ENCODE measurements at places on chromosomes 2 and 18.

- no peak for DNase-seq
These were observed 12.4 kb upstream of the UPP2 start for GRCh38 chr2:158089322-158089721.

GRCh38 chr2:159946326-159946999 is 116.0 kb downstream of the PLA2R1 start:
- DNase-seq: no peak

GRCh38 chr2:201233812-201234662 is 26.3 kb upstream of the CASP8 start:
- DNase-seq: no peak

DNA sequence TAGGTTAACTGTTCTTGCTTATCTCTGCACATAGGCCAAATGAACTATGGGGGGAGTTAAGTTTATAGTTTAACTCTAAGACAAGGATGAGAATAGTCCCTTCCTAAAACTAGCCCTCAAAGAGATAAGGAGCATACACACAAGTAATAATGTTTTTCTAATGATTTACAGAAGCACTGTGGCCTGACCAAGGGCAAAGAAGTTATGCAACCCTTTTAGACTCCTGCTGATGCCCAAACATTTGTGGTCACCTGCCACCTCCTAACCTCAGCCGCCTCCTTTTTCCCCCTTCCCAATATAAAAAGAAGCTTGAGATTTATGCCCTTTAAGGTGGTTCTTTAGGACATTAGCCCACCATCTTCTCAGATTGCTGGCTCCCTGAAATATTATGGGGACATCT is 357.7 kb downstream of the ALK start:
- DNase-seq: no peak

- DNase-seq: no peak
These were observed 39.0 kb upstream of the BMPR2 start for GRCh38 chr2:202337151-202337550.

GRCh38 chr18:46458472-46458871 is 198.5 kb downstream of the LOXHD1 start:
- no peak for DNase-seq

- DNase-seq: no peak
These were observed 68.1 kb upstream of the SPRED2 start for GRCh38 chr2:65500310-65501040.

- DNase-seq: peak; percentile 53
These were observed at the start of gene QPCT for GRCh38 chr2:37344453-37345361. Gene QPCT (plus strand): TSS chr2:37344630. CDS start chr2:37344732, 102 bp downstream.

- no peak for DNase-seq
These were observed 38.6 kb downstream of the STK25 start for GRCh38 chr2:241469746-241470145.

DNA sequence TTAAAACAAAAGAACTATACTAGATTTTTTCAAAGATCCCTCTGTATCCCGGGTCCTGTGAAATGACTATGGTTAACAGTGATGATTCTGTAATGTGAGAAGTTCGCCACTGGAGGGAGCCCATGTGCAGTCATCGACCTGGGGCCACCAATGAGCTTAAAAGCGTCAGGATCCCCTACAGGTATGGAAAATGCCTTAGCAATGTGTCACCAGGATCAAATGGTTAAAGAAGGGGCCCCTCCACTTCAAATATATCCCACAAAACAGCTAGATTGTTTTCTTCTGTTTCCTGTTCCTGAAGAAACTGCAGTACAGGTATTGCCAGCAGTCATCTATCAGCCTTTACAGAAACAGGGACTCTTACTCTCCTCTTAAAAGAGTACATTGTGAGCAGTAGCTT is 15.3 kb downstream of the CHRNA1 start:
- peak; percentile 49 for DNase-seq

DNA sequence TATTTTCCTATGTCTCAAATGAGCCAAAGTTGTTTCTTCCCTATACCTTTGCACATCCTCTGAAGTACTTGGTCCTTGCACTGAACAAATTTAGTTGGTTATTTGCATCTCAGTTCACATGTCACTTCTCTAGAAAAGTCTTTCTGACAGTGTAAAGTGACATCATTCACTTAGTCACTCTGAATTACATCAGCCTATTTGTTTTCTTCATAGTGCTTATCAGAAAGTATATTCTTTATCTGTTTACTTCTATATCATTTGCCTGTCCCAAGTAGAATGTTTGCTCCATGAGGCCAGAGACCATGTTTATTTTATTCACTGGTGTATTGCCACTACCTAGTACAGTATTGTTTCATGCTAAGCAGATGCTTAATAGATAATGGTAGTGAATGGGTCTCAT is 173.7 kb downstream of the HNMT start:
- DNase-seq: no peak

GRCh38 chr18:3885209-3885792 is 435.3 kb downstream of the TGIF1 start:
- no peak for DNase-seq

DNA sequence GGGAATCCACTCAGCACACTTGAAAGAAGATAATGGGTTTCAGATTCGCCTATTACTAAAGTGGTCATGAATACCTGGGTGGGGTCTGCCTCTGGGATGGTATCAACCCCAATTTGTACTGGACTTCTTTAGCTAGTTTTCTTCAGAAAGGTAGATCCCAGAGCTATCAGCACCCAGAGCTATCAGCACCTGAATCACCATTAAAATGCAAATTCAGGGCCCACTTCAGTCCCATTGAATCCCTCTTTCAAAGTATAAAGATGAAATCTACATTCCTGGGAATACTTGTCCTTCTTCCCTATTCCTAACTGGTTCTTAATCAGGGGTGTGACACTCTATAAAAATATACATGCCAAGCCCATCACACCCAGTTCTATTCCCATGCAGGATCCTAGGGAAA is 914.3 kb downstream of the DCC start:
- DNase-seq: no peak

DNA sequence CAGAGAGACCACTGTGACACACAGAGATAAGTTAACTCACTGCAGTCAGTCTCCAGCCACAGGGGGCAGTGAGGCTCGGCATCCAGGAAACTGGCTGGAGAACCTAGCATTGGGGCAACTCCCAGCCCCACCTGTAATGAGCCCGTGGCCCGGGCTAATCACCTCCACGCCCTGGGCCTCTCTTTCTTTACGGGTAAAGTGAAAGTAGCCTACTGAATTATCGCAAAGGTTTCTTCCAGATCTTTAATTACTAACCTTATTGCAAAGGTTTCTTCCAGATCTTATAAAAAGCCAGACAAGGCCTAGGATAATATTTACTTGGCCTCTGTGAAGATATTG is 45.7 kb upstream of the ACAA2 start:
- DNase-seq: no peak

DNA sequence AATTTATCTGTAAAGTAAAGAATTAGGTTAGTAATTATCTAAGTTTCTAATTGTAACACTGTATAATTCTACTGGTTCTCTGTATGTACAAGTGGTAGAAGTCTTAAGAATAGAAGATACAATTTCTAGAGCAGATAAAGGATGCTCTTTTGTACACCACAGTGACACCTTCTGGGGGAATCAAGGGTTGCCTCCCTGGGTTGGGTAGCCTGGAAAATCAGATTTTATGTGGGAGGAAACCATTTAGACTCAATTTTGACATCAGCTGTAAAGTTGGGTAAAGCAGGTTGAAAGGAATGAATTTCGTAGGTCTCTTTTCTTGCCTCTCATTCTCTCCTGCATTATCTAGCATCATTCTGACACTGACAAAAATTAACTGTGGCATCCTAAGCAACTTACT is 354.8 kb downstream of the DCC start:
- DNase-seq: no peak

GRCh38 chr18:68962623-68963022 is 164.7 kb downstream of the CCDC102B start:
- no peak for DNase-seq

- no peak for DNase-seq
These were observed 28.8 kb upstream of the WDR75 start for GRCh38 chr2:189412330-189412953.

DNA sequence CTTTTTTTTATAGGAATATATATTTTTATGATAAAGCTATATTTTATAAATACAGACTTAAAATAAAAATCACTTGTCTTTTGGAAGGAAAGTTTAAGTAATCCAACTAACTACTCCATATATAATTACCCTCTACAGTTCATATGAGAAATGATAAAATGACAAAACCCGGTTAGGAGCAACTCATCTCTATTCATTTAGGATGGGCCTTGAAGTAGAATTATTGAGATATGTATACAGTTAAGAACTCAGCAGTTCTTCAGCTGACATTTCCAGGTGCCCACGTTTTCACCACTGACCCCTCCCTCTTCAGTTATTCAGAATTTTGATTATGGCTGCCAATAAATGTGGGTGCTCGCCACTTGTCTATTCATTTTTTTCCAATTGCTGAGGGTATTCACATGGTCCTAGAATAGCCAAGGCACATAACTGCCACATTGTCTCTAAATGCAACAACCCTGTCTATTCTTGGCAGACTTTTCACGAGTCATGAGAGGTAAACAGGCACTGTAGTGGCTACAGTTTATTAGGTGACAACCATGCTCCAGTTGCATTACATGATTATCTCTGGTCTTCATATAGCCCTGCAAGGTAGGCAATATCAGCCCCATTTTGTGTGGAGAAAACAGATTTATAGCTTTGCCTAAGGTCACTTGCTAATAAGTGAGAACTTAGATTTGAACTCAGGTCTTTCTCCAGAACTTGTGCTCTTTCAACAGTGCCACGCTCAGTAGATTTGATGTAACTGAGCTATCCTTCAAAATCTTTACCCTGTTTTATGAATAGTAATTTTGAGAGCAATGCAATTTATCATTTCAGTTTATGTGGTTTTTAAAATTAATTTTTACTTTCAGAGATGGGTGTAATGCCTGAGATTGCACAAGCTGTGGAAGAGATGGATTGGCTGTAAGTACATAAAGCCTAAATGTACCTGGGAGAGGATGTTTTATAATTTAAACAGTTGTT is 2.9 kb downstream of the DDX1 start:
- DNase-seq: no peak

- DNase-seq: no peak
These were observed 141.4 kb upstream of the DOK6 start for GRCh38 chr18:69259282-69259681.

- no peak for DNase-seq
These were observed 218.7 kb downstream of the CMPK2 start for GRCh38 chr2:6647046-6647445.

GRCh38 chr18:59715966-59716369 is 18.7 kb upstream of the CCBE1 start:
- DNase-seq: no peak

- DNase-seq: no peak
These were observed 51.1 kb upstream of the HNMT start for GRCh38 chr2:137913169-137913568.

- DNase-seq: no peak
These were observed 1.6 kb upstream of the ARHGEF33 start for GRCh38 chr2:38887902-38888554.

DNA sequence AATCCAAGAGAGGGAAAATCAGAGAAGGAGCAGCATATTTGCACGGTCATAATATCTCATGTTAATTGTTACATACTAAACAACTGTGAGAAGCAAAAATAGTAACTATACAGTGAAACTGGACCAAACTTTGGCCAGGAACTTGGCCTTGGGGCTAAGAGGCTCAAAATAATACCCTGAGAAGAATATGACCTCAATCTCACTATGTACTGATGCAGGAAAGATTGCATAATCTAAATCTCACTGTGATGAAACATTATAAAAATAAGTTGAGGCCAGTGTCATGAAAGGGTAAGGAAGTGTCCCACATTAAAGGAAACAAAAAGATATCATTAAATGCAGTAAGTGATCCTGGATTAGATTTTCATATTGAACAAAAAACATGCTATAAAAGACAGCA is 36.5 kb downstream of the ZRANB3 start:
- DNase-seq: no peak

GRCh38 chr2:106106622-106107508 is 87.2 kb downstream of the UXS1 start:
- no peak for DNase-seq

GRCh38 chr2:107717661-107718060 is 109.0 kb upstream of the RGPD4 start:
- DNase-seq: no peak

- no peak for DNase-seq
These were observed 300.0 kb upstream of the SLC39A10 start for GRCh38 chr2:195356920-195357440.

DNA sequence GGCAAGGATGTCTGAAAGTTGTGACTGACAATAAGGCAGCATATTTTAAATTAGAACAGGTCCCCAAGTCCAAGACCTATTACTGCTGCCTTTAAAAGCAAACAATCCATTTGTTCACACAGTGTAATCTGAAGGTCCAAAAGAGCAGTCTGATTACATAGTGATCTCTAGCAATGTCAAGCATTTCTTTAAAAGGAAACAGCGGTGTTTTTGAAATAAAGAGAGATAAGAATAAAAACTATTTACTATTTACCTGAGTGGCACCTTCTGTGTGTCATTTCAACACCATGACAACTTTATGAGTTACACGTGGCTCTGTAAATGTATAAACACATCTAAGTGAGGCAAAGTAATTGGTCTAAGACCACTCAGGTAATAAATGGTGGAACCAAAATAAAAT is 1009.9 kb upstream of the CNTNAP5 start:
- DNase-seq: no peak

DNA sequence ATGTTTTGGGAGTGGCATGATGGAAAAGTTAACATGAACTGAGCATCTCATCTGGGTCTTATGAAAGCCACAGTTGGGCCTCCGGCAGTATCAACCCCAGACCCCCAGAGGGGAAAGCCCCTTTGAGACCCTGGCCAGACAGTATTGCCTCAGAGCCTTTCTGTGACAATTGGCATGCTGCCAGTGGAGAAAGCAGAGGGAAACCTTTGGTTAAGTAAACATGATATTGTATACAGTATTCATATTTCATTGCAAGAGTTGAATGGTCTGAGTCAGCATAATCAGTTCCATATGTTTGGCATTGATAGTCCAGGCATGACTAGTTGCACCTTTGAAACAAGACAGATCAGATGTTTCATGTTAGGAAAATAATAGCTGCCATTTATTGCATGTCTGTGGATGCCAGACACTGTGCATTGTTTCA is 20.0 kb downstream of the MERTK start:
- DNase-seq: no peak

GRCh38 chr2:207308519-207309224 is 142.9 kb upstream of the KLF7 start:
- DNase-seq: no peak

DNA sequence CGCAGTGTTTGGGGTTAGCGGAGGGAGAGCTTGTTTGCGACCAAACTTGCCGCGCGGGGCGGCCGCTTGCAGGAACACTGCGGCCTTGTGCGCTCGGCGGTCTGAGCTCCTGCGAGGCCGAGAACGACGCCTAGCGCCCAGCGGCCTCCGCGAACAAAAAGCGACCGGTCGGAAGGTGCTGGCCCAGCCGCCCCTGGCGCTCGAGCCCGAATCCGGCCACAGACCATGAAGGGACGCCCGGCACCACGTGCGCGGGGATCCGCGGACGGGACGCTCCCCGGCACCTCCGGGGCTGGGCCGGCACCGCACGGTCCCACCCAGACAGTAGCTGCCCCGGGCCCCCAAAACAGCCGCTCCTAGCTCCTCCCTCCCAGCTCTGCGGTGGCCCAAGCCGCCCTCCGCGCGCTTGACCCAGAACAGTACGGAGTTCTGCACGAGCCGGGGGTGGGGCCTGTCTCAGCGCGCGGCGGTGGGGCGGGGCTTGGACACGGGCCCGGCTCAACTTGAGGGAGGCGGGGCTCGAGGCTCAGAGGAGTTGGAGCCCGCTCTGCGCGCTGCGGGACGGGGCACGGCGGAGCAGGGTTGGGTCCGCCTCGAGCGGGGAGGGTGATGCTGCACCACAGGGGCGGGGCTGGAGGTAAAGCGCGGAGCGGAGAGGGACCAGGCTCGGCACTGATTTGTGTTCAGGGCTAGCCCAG is 664 bp upstream of the IMPA2 start:
- DNase-seq: peak; percentile 97

- no peak for DNase-seq
These were observed 550.5 kb downstream of the SPAG16 start for GRCh38 chr2:213834746-213835145.
